Right ventricle myocardium inferior (tissue), 1 donor: ENCODE measurements at places on chromosomes 2 and 18. TPM values are rescaled to one million over a fixed set of nuclear protein-coding genes. Genes with fewer than 3 reads are reported as not detected.

- no peak for DNase-seq
Observed at GRCh38 chr2:20177556-20178248, 47.2 kb downstream of the SDC1 start.

DNA sequence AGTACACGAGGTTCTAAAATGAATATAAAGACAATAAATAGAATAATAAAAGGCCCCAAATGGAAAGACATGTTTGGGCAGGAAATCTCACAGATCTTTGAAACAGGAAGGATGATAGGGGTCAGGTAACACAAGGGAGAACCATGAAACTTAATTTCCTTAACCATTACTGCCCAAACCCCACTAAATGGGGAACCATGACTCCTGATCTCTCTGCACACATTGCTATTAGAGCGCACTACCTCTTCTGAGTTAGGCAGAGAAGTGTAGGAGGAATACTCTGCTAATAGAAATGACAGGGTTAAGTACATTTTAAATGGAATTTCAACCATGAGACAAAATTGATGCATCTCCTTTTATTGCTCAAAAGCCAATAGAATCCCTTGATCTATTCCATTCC lies 213.7 kb upstream of the SETBP1 start:
- DNase-seq, result no peak

GRCh38 chr2:79612999-79613398 lies 100.1 kb downstream of the CTNNA2 start:
- no peak for DNase-seq

GRCh38 chr2:18198677-18199076 lies 320.2 kb downstream of the KCNS3 start:
- no peak for DNase-seq

DNA sequence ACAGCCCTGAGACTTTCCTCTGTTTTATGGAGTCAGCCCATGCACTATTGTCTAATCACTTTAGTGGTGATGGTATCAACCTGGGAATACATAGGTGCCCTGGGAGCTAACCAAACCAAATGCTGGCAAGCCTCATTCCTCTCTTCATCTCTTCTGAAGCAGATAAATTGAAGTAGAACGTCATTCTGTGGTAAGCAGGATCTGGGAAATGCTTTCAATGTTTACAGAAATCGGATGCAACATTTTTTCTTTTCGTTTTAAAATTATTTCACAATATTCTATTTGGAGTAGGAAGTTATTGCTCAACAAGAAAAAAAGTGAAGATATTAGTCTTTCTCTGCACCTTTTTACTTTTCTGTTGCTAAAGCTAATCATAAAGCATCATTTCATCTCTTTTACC lies 114.2 kb downstream of the RBMS1 start:
- DNase-seq, result no peak

GRCh38 chr2:148614014-148614321 lies 30.6 kb upstream of the EPC2 start:
- DNase-seq, result no peak

DNA sequence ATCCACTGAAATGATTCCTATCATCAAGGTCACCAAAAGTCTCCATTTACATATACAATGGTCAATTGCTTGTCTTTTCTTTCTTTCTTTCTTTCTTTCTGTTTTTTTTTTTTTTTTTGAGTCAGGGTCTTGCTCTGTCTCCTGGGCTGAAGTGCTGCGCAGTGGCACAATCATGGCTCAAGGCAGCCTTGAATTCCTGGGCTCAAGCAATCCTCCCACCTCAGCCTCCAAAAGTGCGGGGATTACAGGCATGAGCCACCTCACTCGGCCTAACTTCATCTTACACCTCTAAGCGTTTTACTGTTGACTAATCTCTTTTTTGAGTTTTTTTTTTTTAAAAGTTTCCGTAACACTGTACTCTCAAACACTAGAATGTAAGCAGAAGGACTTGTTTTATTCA lies 867 bp downstream of the SF3B6 start:
- DNase-seq, result no peak

DNA sequence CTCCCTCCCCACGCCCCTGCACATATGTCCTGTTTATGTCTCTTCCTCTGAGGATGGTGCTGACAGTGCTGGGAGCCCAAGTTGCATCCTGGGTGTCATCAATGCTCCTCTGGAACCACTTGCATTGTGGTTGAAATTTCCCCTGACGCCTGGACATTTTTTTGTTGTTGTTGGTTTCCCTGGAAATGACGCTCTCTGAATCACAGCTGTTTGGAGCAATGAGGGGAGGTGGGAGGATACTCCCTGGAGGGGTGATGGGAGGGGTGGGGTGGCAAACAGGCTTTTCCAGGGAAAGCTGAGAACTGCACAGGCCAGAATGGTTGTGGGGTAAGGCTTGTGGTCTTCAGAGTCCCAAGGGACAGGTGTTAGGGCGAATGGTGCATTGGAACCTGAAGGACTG lies 29.6 kb downstream of the CELF4 start:
- DNase-seq, result no peak

DNA sequence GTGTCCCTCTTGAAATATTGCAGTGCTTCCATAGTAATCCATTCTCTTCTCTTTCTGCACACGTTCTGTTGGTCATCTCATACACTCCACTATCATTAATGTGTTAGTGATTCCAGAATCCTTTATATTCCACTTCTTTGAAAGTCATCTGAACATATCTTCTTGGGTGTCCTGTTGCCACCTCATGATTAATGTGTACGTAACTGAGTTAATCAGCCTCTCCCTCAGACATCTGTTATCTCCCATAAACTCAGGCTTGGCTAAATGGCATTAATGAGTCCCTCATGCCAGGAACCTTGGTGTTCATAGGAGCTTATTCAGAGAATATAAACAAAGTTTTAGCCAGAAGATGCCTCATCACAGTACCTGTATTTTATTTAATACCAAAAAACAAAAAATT lies 126.4 kb downstream of the NCOA1 start:
- no peak for DNase-seq

- DNase-seq, result no peak
Observed at GRCh38 chr18:2050702-2051201, 520.6 kb downstream of the METTL4 start.

GRCh38 chr2:3403587-3404334 lies 24.3 kb downstream of the TRAPPC12 start:
- no peak for DNase-seq

DNA sequence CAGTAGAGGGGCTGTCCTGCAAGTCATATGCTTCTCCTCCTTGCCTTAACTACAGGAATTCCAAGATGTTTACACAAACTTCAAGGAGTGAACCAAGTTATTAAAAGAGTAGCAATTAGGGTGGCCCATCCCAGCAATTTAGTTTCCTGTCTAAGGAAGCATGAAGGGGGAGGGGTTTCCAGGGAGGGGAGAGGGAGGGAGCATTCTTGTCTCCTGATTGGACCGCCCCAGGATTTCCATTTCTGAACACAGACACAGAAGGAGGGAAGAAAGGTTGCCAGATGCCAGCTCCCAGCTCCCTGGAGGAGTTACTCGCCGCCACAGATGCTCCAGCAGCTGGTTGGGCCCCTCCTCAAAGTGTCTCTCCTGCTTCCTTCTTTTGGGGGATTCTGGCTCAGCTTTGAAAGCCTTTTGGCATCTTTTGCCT lies 107.6 kb downstream of the TRIB2 start:
- DNase-seq, result no peak

GRCh38 chr2:111100765-111101162 lies 19.9 kb upstream of the BCL2L11 start:
- no peak for DNase-seq

Gene PSMD1
- total RNA-seq, result 86.3 TPM

Gene ASPRV1
- 0.81 TPM for total RNA-seq

Gene PRADC1
- 88.3 TPM for total RNA-seq

Gene DNAH7
- 0.05 TPM for total RNA-seq

Gene SYT4
- total RNA-seq, result 1.2 TPM

Gene OTX1
- not detected for total RNA-seq

Gene MROH2A
- not detected for total RNA-seq
